ENCODE measurements at places on chromosomes 13 and 19.

DNA sequence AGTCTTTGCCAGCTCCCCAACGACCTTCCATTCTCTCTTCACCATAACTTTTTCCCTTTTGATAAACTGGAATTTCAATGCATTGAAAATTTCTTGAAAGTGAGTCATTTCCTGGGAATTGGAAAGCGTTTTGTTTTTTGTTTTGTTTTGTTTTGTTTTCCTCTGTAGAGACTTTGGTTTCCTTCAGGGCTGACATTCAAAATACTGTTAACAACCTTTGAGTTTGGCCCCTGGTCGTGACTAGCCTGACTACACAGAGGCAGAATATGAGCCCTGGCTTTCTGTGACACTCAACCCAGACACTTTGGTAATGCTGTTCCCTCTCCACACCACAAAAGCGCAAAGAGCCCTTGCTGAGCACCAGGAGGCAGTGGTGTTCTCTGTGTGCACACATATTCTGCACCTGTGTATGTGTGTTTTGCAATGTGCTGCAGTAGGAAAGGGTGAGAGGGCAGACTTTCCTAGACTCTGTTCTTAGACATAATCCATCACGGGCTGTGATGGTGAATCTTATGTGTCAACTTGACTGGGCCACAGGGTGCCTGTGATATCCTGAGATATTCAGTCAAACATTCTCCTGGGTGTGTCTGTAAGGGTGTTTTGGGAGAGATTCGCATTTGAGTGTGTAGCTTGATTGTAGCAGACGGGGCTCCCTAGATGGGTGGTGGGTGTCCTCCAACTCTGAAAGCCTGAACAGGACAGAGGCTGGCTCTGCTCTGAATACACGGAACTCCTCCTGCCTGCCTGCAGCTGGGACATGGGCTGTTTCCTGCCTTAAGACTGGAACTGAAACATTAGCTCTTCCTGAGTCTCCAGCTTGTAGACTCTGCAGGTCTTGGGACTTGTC, 29.5 kb upstream of the ANKRD10 start:
- no peak for DNase-seq

- DNase-seq: no peak
These were observed 94.3 kb upstream of the PABPC3 start for GRCh38 chr13:25001476-25002206.

DNA sequence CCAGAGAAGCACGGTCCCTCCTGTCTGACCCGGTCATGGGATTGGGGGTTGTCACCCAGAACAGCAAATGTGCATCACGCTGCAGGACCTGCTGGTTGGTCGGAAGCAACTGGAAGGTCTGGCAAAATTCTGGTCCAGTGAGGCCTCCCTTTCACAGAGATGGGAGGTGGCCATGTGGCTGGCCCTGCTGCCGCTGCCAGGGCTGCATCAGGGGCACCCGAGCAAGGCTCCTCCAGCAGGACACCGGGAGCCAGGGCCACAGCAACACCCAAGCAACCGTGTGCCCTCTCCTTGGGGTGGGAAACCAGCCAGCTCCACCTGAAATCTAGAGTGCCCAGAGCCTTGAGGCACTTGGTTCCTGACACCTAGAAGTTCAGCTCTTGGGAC, 11.5 kb upstream of the GAS6 start:
- DNase-seq: no peak

DNA sequence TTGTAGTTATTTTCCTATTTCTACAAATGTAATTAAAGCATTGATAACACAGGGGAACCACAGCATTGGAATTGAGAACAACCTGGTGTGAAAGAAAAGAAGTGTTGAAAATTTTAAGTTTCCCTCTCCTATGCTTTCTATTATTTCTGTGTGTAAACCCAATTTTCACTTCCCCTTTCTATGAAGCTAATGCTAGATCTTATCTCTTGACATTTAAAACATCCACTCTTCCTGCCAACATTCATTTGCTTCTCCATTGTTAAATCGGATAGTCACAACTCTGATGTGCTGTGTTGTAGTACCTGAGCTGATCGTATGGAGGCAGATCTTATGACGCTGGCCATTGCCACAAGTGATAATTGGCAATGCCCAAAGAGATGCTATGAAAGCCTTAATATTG, 203.0 kb downstream of the ITGBL1 start:
- DNase-seq: no peak

- no peak for DNase-seq
These were observed at the start of gene DLEU7 for GRCh38 chr13:50843257-50844083. Gene DLEU7, minus strand, starts transcription at chr13:50843692. Its CDS starts 46 bp downstream, at chr13:50843646.

GRCh38 chr13:62320129-62321108, 904.8 kb upstream of the PCDH20 start:
- DNase-seq: no peak

DNA sequence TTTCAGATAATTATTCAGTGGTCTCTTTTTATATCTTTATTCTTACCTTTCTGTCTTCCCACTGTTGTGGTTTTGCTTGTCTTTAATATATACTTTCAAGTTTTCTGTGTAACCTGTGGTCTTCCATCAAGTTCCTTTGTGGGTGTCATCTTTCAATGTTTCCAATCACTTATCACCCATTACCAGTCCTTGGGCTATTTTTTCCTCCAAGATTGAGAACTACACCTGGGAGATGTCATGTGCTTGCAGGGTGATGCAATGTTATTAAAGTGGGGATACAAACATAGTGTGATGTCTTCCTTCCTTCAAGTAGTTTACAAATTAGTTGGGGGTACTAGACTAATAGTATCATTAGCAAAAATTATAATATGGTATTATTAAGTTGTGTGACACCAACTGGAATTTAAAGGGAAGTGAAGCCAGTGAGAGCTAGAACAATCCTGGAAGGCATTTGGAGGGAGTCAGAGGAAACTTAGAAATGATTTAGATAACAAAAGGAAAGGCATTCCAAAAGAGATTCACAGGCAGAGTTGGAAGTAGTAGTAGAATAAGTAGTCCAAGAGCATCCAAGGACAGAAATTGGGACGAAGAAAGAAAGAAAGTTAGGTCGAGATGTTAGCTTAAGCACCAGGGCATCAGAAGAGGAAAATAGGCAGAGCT, 3.4 kb downstream of the FNDC3A start:
- no peak for DNase-seq

DNA sequence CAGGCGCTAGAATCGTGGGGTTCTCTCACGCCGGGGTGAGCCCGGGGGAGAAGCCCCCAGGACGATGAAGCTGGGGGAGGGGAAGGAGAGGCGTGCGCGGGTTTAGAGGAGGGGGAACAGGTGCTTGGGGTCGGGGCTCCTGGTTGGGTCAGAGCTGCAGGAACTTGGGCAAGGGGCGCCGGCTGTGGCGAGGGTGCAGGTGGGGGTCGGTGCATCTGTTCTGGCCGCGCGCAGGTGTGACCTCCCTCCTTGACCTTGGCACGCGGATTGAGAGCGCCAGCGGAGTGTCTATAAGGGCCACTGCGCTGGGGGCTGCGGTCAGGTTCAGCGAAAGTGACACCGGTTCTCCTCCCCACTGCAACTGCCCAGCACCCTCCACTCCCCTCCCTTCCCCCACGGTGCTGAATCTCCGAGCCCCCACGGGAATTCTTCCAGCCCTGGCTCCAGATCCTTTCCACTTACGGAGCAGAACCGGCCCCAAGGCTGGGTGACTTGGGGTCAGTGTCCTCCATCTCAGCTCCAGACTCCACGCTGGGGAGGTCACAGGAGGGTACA, 618 bp downstream of the TMEM38A start:
- no peak for DNase-seq

DNA sequence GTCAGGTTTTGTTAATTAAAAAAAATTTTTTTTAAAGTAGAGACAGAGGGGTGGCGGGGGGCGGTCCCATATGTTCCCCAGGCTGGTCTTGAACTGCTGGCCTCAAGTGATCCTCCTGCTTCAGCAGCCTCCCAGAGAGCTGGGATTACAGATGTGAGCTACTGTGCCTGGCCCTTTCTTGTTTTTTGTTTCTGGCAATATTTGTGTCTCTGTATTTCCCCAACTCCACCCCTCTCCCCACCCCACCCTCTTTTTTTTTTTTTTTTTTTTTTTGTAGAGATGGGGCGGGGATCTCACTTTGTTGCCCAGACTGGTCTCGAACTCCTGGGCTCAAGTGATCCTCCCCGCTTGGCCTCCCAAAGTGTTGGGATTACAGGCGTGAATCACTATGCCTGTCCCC, 600 bp upstream of the CAPN12 start:
- no peak for DNase-seq

GRCh38 chr19:55341171-55341588, 1.5 kb downstream of the KMT5C start:
- DNase-seq: no peak

DNA sequence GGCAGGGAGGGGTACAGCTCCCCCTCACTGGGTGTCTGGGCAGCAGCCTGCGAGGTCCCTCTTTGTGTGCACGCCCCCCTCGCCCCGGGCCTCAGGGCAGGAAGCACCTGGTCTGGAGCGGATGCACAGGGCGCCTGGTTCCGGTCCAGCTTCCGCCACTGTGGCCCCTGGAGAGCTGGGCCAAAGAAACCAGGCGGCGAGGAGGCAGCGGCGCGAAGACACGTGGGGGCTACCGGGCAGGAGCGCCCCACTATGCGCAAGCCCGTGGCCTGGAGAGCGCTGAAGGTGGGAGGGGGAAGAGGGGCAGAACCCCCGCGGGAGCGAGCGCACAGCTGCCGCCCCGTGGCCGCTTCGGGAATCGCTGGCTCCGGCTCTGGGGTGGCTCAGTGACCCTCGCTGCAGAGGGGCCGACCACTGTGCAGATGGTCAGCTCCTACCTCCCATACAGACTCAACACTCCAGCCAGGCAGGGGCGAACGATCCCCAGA, 1.7 kb upstream of the LYL1 start:
- DNase-seq: no peak

DNA sequence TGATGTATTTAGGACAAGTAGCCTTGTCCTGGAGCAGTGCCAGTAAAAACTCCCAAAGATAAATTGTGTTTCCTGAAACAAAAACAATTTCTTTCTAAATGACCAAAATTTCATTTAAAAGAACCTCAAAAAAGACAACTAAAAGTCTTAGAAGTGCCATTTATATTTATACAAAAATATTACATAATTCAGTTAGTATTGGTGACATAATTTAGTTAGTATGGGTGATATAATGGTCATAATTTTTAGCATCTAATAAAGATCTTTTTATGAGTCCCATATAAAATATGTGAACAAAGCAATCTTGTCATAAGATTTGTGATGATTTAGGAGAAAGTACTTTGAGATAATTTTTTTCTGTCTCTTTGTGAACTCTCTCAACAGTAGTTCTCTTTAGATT, 76.0 kb downstream of the ELF1 start:
- no peak for DNase-seq

DNA sequence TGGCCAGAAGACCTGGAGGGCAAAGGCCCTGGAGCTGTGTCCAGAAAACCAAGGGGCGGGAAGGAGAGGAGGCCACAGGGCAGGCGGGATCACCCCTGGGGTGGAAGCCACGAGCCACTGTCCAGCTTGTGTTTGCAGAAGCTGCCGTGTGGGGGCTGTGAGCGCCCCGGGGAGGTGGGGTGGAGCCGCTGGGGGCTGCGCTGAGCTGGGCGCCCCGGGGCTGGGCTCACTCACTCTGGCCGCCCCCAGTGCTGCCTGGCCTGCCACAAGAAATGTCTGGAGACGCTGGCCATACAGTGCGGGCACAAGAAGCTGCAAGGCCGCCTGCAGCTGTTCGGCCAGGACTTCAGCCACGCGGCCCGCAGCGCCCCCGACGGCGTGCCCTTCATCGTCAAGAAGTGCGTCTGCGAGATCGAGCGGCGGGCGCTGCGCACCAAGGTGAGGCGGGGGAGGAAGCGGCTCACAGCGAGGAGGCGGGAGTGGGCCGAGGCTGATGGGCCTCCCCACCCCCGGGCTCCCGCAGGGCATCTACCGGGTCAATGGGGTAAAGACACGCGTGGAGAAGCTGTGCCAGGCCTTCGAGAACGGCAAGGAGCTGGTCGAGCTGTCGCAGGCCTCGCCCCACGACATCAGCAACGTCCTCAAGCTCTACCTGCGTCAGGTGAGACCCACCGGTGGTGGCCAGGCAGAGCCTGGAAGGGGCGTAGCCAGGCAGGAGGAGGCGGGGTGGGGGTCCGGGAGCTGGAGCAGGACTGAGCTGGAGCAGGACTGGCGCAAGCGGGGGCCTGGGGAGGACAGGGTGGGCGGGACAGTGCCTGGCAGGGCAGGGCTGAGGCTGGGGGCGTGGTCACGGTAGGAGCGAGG, 13.6 kb downstream of the POLR2E start:
- DNase-seq: no peak

GRCh38 chr19:28884786-28885476, 328.0 kb downstream of the UQCRFS1 start:
- no peak for DNase-seq

DNA sequence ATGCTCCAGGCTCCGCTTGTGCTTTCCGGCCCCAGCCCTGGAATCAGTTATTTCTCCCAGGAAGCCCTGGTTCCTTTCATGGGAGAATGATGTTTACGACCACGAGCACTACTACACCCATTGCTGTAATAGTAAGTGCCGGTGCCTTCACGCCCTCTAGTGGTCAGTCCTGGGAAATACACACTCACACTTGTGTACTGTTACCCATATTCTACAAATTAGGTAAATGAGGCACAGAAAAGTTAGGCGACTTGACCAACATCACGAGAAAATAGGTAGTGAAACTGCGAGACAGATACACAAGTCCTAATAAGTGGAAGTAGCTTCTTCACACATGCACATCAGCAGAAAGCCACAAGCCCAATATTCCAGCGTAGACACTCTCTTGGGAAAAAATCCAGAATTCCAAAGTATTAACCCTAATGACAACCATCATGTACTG, 21.7 kb downstream of the CEACAM21 start:
- no peak for DNase-seq

GRCh38 chr13:97540696-97541095, 106.7 kb downstream of the RAP2A start:
- no peak for DNase-seq

DNA sequence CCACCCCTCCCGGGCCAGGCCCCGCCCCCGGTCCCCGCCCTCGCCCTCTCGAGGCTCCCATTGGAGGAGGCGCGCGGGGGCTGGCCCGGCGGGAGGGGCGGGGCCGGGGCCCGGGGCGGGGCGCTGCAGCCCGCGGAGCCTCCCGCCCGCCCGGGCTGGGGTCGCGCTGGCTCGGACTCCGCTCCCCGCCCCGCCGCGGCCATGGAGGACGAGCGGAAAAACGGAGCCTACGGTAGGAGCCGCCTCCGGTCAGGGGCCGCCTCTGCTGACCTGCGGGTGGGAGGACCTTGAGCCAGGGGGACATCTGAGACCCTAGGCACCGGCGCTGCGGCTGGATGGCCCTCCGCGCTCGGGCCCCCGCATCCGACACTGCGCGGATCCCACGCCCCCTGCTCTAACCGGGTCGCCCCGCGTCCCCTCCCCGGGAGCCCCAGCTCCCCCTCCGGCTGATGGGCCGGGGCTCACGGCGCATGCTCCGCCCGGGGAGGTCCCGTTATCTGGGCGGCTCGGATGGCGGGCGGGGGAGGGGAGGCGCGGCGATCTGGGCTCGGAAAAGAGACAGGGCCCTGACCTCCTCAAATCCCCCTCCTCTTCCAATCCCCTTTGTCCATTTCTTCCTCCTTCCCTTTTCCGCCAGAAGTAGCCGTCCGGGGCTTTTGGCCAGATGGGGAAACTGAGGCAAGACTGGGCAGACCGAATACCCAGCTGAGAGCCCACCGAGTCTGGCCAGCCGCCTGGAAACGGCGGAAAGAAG, 15.4 kb upstream of the AP1M2 start:
- DNase-seq: no peak

GRCh38 chr19:33878910-33879810, 82.5 kb downstream of the KCTD15 start:
- DNase-seq: no peak
